ENCODE measurements at places on chromosomes 2 and 18.

- DNase-seq: no peak
Measured at GRCh38 chr2:145060876-145061275, 541.0 kb upstream of the ZEB2 start.

GRCh38 chr2:175362331-175362730 is 180.8 kb upstream of the ATP5MC3 start:
- no peak for DNase-seq

- no peak for DNase-seq
Measured at GRCh38 chr2:33371304-33372090, 105.0 kb upstream of the RASGRP3 start.

- DNase-seq: no peak
Measured at GRCh38 chr2:101751875-101752619, 54.5 kb downstream of the MAP4K4 start.

GRCh38 chr2:225615514-225615913 is 216.0 kb downstream of the NYAP2 start:
- no peak for DNase-seq

DNA sequence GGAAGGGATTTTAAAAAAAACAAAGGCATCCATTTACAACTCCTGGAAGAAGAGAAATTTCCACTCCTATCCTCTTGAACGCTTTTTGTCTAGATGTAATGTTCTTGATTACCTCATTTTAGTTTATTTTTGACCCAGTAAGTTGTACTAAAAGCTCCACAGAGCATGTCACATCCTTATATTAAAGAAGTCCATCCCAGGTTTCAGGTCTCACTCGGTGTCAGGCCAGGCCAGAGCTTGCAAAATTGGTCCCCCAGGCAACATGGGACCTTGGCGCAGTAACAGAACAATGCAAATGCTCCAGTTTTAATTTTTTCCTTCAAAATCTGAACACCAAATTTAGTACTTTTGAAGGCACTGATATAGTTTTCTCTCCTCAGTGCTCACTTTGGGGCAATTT is 218.4 kb upstream of the REV1 start:
- no peak for DNase-seq

- DNase-seq: no peak
Measured at GRCh38 chr18:50527636-50528307, 32.1 kb upstream of the MAPK4 start.

GRCh38 chr2:231909631-231910030 is 16.6 kb downstream of the NPPC start:
- DNase-seq: no peak

DNA sequence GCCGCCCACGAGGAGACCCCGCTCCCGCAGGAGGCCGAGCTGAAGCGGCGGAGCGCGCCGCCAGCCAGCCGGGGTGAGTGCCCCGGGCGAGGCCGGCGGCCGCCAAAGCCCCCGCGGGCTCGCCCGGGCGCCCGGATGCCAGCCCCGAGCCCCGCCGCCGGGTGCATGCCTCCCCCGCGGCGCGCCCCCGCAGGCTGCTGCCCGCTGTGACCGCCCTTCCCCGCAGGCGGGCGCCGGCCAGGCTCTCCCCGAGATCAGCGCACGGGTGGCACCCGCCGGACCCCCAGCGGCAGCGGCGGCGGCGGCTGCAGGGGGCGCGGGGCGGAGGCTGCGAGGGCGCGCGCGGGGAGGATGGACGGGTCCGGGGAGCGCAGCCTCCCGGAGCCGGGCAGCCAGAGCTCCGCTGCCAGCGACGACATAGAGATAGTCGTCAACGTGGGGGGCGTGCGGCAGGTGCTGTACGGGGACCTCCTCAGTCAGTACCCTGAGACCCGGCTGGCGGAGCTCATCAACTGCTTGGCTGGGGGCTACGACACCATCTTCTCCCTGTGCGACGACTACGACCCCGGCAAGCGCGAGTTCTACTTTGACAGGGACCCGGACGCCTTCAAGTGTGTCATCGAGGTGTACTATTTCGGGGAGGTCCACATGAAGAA is 470 bp downstream of the KCNF1 start:
- no peak for DNase-seq

GRCh38 chr2:17470855-17471641 is 47.2 kb downstream of the RAD51AP2 start:
- no peak for DNase-seq

DNA sequence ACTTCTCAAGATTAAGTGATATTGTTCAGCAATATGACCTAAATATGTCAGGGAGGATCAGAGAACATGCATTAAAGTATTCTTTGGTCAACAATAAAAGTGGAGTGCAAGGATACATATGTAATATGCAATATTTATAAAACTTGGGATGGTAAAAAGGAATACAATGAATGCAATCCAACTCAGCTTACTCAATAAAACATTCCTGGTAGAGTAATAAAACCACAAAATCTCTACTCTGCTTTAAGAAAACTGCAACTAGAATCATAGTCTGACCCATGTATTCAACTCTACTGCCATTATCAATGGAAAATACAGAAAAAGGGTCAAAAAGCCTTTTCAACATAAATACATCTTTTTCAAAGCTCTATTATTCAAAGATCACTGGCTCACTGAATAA is 11.6 kb downstream of the IRS1 start:
- no peak for DNase-seq

- DNase-seq: no peak
Measured at GRCh38 chr2:236965021-236965840, 120.5 kb upstream of the COPS8 start.

- DNase-seq: no peak
Measured at GRCh38 chr2:163692611-163693482, 43.0 kb downstream of the FIGN start.

GRCh38 chr2:227183657-227184367 is 19.4 kb downstream of the COL4A3 start:
- DNase-seq: no peak

DNA sequence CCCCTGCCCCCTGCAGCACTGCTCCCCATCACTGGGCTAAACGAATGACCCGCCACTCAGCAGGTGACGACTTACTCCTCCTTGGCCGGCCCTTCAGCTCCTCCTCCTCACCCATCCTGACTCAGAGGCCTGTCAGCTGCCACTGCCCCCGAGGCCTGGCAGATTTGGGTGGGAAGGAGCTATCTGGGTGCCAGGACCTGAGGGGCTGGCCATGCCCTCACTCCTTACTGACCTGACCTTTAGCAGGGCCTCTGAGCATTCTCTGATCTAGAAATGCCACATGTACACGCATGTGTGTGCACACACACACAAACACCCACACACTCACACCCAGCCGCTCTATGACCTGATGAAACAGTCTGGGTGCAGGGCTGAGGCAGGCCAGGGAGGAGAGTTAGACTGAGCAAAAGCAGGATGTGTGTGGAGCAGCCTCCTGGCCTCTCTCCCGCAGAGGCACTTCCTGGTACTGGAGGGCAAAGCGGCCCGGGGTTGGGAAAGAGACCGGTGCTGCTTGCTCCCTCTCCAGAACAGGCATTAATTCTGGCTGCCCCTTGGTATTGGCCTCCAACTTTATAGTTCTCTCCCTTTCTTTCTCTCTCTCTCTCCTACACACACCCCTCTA is 68.0 kb downstream of the ZFP36L2 start:
- no peak for DNase-seq

DNA sequence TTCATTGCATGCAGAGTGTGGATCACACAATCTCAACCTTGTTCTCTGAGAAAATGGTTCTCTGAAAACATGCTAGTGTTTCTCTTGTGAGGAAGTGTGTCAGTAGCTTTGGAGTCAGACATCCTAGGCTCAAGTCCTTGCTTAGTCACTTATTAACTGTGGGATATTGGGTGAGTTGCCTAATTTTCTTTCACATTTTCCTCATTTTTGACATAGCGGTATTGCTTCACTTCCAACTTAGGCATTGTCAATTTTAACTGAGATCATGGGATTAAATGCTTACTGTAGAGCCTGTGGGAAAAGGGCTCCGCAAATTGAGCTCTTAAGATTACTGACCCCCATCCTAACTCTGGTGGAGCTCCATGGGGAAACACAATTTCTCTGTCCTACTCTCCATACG is 622.2 kb downstream of the CNTNAP5 start:
- DNase-seq: no peak

GRCh38 chr2:71129114-71129901 is 721 bp downstream of the MCEE start:
- no peak for DNase-seq

GRCh38 chr2:132715386-132716351 is 45.7 kb upstream of the LYPD1 start:
- DNase-seq: no peak

DNA sequence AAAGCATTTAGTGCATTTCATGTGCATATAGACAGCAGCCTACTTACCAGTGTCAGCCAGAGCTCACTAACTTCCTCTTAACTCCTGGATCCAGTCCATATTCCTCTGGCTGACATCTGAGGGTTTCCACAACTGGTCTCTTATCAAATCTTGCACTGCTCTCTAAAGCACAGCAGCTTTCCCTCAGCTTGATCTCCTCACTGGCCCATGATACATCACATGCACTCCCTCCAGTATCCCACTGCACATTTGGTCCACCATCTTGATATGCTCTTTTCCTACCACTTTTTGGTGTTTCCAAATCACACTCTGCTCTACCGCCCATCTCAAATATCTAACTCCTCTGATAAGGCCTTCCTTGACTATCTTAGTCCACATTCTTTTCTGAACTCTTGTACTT is 105.0 kb upstream of the ZFP36L2 start:
- DNase-seq: no peak

GRCh38 chr2:9178110-9178903 is 28.3 kb upstream of the ASAP2 start:
- DNase-seq: no peak

- DNase-seq: no peak
Measured at GRCh38 chr2:12606472-12607000, 110.2 kb upstream of the TRIB2 start.

DNA sequence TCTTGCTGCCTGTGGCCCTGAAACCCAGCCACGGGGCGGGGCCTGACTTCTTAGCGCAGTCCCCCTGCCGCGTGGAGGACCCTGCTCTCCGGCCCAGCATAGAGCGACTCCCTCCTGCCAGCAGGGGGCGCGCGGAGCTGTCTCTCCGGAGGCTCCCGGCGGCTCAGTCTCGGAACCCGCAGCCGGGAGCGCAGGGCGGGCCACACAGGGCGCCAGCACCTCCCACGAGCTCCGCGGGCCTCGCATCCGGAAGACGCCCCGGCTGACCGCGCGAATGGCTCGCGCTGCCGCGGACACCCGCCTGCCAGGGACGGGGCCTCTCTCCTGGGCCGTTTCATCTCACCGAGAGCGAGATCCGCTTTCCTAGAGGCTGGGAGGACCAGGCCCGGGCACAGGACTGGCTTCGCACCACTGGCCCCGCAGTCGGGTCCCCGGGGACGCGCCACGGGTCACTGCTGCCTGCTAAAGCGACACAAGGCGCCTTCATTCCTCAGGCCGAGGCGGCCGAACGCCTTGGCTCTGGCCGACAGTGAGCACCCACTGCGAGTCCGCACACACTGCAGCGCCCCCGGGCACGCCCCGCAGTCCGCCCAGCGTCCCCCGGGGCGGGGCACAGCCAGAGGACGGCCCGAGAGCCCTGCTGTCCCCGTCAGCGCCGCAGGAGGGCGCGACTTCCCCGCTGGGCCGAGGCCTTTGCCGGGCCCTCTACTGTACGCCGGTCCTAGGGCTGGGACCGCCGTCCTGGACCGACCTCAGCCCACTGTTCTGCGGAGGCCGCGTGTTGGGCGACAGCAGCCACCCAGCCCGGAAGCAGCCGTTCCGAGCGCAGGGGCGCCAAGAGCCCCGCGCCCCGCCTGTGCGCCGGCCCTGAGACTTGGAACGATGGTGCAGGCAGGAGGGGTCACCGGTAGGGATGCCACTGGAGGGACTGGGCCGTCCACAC is 39.0 kb upstream of the ARHGEF4 start:
- peak; percentile 89 for DNase-seq

DNA sequence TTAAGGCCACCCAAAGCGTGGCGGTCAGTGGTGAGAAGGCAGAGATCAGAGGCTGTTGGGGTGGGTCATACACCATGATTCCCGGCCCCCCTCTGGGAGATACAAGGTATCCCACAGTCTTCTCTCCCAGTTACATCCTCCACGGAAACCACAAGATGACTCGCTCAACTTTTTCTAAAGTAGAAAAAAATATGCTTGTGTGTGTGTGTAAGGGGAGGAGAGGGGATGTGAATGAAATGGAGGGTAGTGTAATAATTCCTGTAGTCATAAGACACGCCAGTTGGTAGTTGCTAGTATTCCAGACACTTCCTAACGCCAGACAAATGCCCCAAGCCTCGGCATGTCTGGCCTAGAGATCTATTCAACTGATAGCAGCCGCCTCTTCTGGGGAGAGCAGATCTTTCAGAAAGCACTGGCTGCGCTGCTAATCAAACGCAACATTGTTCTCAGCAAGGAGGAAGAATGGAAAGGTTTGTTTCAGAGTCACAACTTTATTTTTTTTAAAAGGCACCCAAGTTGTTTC is 143.5 kb downstream of the TGIF1 start:
- no peak for DNase-seq

DNA sequence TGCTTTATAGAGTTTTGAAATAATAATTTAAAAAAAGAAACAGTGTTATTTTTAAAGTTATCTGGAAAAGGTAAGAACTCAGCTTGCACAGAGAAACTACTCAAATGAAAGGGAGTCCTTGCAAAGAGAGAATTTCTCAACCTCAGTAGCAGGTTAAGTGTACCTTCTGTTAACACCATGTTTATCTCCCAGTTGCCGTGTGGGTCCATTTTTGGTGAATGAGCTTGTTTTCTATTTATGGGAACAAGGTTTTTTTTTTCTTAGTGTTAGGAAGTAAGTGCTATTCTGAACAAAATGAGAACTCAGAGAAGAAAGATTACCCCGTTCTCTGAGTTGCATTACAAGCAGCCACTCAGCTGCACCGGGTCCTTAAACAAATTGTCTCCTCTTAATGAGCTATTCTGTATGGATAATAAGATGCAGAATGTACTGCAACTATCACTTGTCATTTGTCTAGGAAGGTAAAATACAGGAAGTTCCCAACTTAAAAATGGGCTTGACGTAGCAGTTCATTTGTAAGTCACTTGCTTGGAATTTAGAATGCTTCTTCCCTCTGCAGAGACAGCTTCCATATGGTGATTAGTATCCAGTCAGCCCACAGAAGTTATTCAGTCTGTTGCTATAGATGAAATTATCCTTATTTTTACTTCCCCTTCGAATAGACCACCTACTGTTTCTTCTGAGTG is 74.9 kb downstream of the LTBP1 start:
- no peak for DNase-seq

- no peak for DNase-seq
Measured at GRCh38 chr18:2513616-2514015, 57.7 kb downstream of the METTL4 start.

GRCh38 chr2:191862156-191862775 is 15.4 kb upstream of the CAVIN2 start:
- DNase-seq: no peak

DNA sequence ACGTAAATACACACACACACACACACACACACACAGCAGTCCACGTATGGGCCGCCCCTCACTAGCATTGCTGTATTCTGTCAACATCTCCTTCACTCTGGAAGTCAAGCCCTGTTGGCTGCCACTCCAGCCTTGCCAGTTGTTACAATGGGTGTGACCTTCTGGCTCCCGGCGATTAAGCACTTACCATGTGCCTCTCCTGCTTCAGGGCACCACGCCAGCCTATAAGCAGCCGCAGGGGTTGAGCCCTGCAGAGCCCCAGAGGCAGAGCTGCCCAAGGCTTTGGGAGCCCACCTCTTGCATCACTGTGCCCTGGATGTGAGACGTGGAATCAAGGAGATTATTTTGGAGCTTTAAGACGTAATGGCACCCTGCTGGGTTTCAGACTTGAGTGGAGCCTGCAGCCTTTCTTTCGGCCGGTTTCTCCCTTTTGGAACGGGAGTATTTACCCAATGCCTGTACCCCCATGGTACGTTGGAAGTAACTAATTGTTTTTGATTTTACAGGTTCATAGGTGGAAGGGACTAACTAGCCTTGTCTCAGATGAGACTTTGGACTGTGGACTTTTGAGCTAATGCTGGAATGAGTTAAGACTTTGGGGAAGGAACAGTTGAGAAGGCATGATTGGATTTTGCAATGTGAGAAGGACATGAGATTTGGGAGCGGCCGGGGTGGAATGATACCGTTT is 54.5 kb upstream of the ROCK2 start:
- no peak for DNase-seq

Measured in dorsolateral prefrontal cortex (tissue), 122 donors.